Vagina (tissue), 2 donors: ENCODE measurements at places on chromosomes 16 and 17.

- DNase-seq, result no peak
Observed at GRCh38 chr16:30723725-30724355, 24.4 kb upstream of the PHKG2 start.

DNA sequence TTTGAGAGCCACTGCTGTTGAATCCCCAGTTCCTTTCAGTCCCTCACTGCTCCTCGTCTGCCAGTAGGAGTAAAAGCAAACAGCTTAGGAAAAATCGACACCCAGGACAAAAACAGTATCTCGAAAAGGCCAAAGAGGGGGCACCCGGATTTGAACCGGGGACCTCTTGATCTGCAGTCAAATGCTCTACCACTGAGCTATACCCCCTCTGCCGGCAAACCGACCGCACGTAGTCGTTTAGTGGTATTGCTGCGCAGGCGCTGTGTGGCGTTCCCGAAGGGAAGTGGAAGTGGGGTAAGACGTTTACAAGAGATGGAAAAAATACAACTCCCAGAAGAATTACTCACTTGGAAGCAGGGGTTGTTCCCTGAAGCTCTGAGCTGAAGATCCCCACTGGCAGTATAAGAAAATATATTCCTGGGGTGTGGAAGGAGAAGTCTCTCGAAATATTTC, 2.2 kb upstream of the PLXDC1 start:
- peak; percentile 99 for DNase-seq

GRCh38 chr17:31533546-31534155, 142.2 kb downstream of the RAB11FIP4 start:
- no peak for DNase-seq

GRCh38 chr17:50161911-50162288, 3.9 kb upstream of the SGCA start:
- DNase-seq, result no peak

DNA sequence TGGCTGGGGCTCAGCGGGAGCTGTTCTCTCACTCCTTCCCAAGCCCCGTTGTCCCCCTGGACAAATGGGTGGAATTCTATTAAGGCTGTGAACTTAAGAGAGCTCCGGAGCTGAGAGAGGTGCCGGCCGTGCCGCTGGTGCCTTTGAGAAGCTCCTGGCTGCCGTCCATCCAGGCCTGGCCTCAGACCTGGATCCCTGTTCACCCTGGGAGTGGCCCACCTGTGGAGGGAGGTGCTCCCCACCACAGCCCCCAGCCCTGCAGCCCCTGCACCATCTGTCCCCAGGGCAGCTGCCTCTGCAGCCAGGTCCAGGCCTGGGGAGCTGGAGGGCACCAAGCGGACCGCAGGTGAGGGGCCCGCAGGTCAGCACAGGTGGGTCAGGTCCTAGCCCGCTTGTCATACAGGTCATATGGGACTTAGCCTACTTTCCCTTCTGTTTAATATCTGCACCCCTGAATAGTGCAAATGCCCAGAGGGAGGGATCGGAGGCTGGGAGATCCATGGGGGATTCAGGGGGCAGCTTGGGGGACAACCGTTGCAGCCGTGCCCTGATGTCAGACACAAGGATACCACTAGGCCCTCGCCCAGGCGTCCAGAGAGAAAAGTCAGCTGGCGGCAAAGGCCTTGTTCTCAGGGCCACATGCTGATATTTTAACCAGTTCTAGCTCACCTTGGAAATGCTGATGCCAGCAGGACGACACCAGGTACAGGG, 15.2 kb upstream of the METRNL start:
- peak; percentile 74 for DNase-seq

DNA sequence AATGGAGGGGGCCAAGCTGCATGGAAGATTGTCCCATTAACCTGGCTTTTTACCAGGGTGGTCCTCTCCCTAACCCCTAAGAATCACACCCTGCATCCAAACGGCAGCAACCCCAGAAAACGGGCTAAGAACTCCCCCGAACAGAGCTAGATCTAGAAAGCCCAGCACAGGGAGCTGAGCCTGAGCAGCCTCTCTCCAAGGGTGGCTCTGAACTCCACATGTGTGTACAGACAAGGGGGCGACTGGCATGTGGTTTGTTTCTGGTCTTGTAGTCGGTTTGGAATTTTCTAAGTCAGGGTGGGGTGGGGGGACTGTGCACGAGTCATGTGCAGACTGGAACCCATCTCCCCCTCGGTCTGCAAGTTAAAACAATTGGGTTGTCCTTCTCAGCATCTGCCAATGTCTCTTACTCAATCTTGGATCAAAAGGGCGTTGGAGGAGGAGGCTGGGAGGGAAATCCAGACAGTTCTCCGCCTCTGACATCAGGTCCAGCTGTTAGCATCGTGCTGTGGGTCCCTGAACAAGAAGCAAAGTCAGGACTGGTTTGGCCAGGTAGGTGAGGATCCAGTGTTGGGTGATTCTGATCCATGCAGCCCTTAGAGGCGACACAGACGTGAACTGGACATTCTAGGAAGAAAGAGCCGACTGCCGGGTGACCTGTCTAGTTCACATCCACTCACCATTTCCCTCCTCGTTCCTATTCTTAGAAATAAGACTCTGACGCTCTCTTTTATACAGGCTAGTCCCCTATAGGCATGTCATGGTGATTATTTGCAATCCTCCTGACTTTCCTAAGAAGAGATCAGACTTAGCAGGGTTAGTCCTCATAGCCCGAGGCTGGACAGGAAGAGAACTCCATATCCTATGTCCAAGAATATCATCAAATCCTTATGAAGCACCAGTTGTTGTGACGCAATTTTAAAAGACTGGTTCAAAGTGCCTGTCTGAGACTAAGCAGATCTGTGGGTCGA, 381.8 kb downstream of the SOX9 start:
- DNase-seq, result no peak

DNA sequence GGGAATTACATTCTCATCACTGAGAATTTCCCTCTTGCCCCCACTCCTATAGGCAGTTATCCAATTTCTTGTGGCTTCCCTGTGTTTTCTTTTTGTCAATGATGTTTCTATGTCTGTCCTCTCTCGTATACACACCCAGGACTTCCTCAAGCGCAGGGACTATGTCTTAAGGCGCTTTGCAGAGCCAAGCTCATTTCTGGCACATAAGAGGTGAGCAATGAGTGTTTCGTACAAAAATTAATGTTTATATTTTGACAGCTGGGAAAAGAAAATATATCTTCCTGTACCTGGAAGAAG, 947 bp downstream of the DDX42 start:
- no peak for DNase-seq

DNA sequence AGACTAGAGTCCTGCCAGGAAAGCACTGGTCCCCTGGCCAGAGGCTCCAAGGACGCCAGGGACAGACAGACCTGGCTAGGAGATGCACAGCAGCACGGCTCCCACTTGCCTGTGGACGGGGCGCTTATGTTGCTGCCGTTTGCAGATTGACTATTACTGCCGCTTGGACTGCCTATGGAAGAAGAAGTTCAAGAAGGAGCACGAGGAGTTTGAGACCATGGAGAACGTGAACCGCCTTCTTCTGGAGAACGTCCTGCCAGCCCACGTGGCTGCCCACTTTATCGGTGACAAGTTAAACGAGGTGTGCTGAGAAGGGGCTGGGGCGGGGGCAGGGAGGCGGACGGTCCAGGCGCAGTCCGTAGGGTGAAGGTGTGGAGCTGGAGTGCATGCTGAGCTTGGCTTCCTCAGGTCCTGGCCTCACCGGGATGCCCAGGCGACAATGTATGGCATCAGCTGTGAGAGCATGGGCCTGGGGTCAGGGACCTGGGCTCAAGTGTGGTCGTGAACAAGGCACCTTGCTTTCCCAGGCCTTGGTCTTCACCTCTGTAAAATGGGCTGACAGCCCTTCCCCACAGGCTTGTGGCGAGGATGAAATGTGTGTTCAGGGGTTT, 45.6 kb downstream of the ADCY7 start:
- DNase-seq, result peak; percentile 77

DNA sequence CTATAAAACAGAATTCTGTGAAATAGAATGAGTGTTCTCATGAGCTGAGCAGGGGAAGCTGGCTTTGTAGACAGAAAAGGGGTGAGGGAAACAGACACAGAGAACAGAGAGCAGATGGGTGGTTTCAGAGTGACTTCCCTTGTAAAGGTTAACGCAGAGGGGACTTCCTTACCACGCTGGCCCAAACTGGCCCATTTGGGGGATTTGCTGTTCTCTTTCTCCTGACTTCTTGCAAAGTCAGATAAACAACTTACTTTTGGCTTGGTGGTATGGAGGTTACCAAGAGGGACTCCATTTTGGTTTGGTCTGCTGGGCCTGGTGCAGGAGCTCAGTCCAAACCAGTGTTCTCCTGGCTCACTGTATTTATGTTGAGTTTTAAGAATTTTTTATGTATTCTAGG, 48.4 kb downstream of the SEC14L1 start:
- no peak for DNase-seq

DNA sequence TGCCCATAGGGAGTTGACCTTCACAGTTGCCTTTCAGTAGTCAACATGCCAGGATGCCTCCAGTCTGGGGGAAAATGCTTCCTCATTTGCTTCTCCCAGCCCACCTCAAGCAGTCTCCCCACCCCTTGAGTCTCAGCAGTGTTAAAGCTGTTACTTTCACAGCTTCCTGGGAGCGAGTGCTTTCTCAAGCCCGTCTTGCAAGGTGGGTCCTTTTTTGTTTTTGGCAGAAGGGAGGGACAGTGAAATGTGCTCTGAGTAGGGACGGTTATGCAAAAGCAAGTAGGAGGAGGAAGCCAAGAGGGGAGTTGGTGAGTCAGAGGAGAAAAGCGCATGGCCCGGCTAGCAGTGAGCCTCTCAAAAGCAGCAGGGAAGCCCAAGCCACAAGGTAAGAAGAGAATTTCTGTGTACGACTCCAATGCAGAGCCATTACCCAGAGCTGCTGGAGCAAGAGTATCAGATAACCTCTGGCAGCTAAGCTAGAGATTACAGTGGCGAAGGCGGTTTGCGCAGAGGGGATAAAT, at the start of gene CHST4:
TSS of gene CHST4 (plus strand) at position 316 of the 521 bp plus-strand sequence. CDS start 10,252 bp downstream, outside the sequence.
- no peak for DNase-seq

GRCh38 chr16:23544436-23544835, 12.7 kb downstream of the EARS2 start:
- DNase-seq, result no peak

- no peak for DNase-seq
Observed at GRCh38 chr17:69525920-69526841, 111.7 kb downstream of the MAP2K6 start.

GRCh38 chr17:78944956-78945355, 19.8 kb upstream of the TIMP2 start:
- DNase-seq, result no peak

DNA sequence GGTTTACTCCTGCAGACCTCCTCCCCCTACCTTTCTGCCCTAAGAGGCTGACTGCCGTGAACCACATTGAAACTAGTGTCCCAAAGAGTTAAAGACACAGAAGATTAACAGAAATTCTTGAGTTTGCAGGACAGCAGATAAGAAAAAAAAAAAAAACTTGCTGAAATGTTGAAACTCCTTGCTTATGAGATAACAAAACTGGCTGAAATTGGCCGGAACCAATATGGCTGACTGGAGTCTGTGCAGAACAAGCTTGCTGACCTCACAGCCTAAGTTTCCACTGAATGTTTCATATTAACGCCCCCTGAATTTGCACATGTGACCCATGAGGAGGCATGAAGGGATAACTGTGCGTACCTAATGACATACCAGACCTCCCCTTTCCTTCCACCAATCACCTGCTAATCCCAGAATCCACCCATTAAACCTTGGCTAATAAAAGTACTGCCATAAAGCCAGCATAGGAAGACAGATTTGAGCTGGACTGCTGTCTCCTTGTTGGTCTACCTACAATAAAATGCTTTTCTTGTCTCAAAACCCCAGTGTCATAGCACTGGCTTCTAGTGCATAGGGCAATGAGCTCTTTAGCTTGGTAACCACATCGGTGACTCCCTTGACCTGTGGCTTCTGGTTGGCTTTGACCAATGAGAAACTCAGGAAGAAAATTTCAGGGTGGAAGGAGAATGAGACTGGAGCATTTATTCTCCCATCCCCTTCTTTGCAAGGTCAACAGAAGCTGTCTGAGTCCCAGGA, 80.1 kb downstream of the PMP22 start:
- DNase-seq, result no peak

DNA sequence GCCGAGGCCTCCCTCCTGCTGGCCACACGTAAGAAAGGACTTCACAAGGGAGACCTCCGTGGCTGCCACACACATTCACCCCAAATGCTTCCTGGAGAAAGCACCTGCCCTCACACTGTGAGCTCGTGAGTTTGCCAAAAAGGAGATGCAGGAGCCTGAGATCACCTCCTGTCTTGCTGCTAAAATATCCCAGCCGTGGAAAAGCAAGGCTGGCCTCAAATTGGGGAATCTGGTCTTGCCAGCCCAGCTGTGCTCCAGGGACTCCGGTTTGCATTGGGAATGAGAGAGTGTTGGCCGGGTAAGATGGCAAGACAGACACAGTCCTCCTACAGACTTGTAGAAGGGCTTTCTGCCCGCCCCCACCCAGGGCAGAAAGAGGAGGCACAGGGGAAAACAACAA, 13.8 kb downstream of the RBFOX3 start:
- DNase-seq, result no peak

GRCh38 chr17:17060001-17060922, 18.0 kb downstream of the MPRIP start:
- no peak for DNase-seq

DNA sequence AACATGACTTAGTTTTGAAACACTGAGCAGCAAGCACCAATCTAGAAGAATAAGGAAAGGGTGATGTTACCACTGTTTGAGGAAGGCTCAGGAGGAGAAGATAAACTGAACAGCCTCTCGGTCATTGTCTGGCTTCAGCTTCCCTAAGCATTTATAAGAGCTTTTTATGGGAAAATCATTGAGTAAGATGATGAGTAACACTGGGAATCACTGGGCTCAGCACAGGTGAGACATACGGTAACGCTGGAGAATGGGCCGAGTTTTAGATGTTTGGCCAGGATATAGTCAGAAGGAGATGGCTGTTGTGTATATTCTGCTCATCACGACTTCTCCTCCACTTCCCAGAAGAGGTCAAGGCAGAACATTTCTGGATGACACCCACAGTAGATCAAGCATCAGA, 42.2 kb upstream of the ALOX12 start:
- no peak for DNase-seq

GRCh38 chr17:35890774-35891155, 10.6 kb upstream of the CCL5 start:
- no peak for DNase-seq

DNA sequence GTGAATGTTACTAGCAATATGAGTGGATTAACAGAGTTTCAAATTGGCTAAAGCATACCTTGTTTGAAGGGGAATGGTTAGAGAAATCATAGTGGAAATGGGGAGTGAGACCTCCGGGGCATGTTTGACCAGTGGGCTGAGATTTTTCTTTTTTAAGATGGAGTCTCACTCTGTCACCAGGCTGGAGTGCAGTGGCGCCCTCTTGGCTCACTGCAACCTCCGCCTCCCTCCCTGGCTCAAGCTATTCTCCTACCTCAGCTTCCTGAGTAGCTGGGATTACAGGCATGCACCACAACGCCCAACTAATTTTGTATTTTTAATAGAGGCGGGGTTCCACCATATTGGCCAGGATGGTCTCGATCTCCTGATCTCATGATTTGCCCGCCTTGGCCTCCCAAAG, 9.6 kb downstream of the CDRT15 start:
- DNase-seq, result no peak
